D341Med (cell line): ENCODE measurements at places on chromosomes 12 and 14.
A peak's percentile ranks its signal among the peaks of the same experiment; 100 is the strongest.

GRCh38 chr14:100037353-100037752, 27.9 kb upstream of the EVL start:
- no peak for DNase-seq

DNA sequence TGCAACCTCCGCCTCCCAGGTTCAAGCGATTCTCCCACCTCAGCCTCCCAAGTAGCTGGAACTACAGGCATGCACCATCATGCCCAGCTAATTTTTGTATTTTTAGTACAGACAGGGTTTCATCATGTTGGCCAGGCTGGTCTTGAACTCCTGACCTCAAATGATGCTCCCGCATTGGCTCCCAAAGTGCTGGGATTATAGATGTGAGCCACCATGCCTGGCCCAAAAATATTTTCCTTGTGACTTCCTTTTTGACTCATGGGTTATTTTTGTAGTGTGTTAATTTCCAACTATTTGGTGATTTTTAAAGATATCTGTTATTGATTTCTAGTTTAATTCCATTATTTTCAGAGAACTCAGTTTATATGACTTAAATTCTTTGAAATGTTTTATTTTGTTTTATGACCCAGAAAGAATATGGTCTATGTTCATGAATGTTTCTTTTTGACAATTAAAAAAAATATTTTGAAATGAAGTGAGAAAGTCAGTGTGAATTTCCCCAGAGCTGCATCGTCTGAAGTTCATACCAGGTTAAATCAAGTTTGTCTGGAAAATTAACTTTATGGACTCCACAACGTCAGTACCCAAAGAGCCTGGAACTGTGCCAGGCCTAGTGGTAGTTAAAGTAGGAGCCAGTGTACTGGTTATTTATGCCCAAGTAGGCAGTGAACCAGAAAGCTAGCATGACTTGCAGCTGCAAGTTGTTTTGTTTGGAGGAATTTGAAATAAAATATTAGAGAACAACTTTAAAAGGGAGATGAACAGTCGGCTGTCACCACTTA, 2.8 kb upstream of the CDKL1 start:
- no peak for DNase-seq

GRCh38 chr14:55267820-55268219, 3.4 kb upstream of the FBXO34 start:
- DNase-seq = no peak

GRCh38 chr14:50353126-50353525, 41.0 kb downstream of the DMAC2L start:
- DNase-seq = no peak

- DNase-seq = no peak
Observed at GRCh38 chr12:123011701-123012100, 31.2 kb downstream of the ARL6IP4 start.

DNA sequence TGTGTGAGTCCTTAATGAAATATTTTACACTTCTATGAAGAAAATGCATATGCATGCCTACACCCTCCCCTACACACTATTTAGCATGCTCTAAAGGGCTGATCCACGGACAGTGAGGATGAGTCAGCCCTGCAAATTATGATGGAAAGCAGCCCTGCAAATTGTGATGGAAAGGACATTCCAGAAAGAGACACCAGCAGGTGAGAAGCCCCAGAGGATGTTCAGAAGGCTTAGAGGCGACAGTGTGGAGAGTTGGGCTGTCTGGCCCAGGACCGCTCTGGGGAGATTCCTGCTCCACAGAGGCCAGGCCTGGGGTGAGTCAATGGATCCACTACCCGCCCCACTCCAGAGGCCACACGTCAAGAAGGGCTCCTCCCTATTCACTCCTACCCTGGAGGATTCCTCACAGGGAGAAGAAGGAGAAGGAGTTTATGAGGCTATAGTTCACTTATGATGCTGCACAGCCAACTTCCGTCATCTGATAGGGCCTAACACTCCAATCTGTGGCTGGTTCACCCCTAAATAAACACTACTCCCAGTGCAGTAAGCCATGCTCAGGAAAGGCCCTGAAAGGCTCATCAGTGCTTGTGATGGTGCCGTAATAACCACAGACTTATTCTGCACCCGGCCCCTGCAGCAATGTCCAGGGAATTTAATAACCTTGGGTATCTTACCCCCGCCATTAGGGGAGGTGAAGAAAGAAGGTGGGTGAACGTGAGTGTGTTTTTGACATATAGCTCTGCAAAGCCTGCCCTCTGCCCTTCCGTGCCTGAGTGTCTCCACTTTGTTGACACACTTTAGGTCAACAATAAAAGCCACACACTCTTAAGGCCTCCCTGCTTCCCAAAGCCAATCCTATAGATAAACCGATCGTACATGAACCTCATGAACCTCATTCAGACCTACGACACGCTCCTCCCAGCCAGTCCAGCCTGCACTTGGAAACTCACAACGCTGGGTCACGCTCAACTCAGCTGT, 46.4 kb downstream of the CLMN start:
- no peak for DNase-seq

- DNase-seq = no peak
Observed at GRCh38 chr12:92987846-92988621, 58.9 kb upstream of the EEA1 start.

- DNase-seq = peak; percentile 86
Observed at GRCh38 chr14:92917041-92917940, 5.7 kb upstream of the CHGA start.

- DNase-seq = no peak
Observed at GRCh38 chr12:116142936-116143898, 134.3 kb downstream of the MED13L start.

DNA sequence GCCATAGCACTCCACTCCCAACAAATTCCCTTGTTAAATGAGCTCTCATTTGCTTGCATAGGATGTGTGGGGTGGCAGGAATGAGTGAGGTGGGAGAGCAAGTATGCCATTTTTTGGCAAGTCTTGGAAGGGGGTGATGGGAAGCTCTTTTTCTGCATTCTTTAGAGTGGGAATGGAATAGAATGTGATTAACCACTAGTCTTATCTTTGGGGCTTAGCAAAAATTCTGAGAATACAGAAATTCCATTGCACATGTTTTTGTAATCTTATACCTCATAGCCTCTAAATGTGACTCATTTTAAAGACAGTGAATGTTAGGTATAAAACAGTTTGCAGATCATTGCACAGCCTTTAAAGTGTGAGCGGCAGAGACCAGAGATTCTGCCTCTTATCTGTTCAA, 28.4 kb upstream of the NEDD1 start:
- no peak for DNase-seq
